ENCODE measurements at places on chromosomes 7 and 10.

DNA sequence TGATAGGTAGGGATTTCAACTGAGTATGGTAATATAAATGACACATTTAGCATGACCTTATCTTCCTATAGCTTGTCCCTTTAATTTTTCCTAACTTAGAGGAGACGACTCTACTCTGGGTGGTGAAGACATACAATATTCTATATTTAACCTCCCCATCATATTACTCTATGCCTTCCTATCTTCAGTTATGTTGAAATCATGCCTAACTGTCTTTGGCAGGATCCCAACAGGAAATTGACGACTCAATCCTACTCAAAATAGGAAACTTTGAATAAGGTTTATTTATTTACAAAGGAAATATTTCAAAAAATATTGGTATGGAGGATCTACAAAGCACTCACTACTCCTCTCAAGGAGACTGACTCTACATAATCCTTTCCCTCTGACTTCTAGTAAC, 24.1 kb upstream of the SEMA3A start:
- no peak for DNase-seq

- no peak for DNase-seq
These were observed 935.6 kb downstream of the GRID1 start for GRCh38 chr10:85430991-85431390.

- no peak for DNase-seq
These were observed 93.6 kb upstream of the IL6 start for GRCh38 chr7:22633286-22633953.

- no peak for DNase-seq
These were observed 129.2 kb upstream of the UNC5B start for GRCh38 chr10:71082960-71083715.

DNA sequence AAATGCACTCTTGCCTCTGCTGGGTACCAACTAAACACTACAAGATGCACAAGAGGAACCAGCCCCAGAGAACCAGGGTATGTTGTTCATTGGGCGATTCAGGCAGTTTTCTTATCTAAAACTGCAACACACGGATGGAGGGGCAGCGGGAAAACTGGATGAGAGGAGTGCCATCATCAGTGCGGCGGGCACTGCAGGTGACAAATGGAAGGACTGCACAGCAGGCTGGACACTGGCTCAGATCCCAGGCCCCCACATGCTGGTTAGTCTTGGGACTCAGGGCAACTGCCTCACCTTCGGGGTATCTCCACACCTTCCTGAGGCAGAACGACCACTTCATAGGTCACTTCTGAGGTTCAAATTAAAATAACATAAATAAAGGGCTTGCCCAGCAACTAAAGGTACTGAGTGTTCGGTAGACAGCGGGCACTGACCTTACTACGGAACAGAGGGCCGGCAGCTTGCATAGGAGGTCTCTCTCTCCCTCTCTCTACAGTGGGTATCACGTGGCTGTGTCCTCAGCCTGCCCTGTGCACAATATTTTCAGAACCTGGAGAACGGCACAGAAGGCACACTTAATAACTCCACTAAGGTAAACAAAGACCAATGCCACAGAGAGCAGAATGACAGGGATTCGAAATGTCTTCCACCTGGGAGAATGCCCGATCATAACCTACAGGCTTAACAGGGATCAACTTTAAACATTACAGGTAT, 72.1 kb downstream of the GRB10 start:
- no peak for DNase-seq

DNA sequence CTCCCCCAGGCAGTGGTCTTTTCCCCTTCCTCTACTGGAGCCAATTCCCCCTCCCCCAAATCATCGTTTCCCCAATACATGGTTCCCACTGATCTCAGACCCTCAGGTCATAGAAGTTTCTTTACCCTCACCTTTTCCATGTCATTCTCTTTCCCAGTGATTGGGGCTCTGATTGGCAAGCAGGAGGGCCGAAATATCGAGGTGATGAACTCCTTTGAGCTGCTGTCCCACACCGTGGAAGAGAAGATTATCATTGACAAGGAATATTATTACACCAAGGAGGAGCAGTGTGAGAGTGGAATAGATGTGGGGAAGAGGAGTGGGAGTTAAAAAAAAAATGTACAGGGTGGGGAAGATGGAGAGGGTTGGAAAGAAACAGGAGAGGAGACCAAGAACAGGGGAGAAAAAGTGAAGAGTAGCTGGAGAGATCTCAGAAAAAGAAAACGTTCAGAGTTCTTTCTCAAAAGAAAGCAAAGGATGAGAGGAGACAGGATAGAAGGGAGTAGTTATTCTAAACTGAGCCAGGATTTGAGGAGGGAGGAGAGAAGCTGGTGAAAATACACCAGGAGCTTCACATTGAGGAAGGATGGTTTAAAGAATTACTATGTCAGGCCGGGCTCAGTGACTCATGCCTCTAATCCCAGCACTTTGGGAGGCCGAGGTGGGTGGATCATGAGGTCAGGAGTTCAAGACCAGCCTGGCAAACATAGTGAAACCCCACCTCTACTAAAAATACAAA, 858 bp downstream of the COPS6 start:
- DNase-seq, result no peak

DNA sequence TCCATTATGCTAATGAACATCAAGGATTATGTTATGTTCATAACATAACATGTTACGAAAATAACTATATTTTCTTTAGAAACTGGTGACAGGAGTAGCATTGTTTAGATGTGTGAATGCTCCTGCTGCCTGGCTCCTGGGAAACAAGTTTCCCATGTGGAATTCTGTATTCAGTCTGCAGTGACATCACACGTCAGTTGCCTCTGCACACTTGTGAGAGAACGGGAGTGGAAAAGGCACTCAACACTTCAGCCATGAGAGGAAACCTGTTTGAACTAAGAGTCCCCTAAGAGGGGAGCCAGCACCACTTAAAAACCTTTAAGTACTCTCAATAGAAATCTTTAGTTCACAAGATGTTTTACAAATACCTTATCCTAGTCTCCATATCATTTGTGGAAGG, 140.3 kb upstream of the FAM20C start:
- no peak for DNase-seq

DNA sequence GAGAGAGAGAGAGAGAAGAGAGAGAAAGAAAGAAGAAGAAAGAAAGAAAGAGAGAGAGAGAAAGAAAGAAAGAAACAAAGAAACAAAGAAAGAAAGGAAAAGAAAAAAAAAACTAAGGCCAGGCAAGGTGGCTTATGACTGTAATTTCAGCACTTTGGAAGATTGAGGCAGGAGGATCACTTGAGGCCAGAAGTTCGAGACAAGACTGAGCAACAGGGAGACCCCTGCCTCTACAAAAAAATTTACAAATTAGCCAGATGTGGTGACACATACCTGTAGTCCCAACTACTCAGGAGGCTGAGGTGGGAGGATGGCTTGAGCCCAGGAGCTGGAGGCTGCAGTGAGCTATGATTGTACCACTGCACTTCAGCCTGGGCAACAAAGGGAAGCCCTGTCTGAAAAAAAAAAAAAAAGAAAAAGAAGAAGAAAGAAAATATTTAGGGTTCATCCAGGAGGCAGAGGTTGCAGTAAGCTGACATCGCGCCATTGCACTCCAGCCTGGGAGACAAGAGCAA, 2.8 kb downstream of the SERPINE1 start:
- DNase-seq, result no peak

- no peak for DNase-seq
These were observed 66.7 kb upstream of the ZNF32 start for GRCh38 chr10:43715334-43715733.

- DNase-seq, result no peak
These were observed 6.4 kb downstream of the CLDN12 start for GRCh38 chr7:90409667-90410066.

GRCh38 chr10:22029445-22030236, 26.1 kb upstream of the DNAJC1 start:
- no peak for DNase-seq

- DNase-seq, result no peak
These were observed 47.6 kb downstream of the STK17A start for GRCh38 chr7:43630482-43630881.

GRCh38 chr10:48279081-48279751, 4.7 kb upstream of the FRMPD2 start:
- no peak for DNase-seq

GRCh38 chr7:158446706-158447105, 140.9 kb downstream of the PTPRN2 start:
- no peak for DNase-seq

DNA sequence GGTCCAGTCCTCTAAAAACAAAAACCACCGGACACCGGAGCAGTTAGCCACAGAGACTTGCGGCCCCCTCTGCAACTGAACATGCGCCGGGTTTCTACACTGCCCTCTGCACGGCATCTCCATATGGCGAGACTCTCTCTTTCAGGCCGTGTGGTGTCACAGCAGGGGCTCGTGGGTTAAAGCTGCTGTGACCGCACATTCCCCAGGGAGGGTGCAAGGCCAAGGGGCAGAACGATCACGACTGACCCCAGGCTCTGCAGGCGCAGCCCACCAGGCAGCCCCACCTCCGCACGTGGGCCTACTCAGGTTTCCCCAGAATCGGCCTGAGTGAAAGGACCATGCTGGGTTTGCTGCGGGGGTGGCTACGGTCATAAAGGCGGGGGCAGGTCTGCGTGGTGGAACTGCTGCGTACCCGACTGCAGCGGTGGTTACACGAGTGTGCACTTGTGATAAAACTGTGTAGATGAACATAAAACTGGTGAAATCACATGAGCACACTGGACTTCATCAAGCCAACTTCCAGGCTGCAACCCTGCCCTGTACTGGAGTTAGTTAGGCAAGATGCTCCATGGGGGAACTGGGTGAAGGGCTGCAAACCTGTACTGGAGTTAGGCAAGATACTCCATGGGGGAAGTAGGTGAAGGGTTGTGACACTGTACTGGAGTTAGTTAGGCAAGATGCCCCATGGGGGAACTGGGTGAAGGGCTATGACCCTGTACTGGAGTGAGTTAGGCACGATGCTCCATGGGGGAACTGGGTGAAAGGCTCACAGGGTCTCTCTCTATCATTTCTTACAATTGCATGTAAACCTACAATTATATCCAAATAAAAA, 81.4 kb upstream of the PPP2R2D start:
- DNase-seq, result no peak

GRCh38 chr10:63718421-63718820, 197.2 kb downstream of the REEP3 start:
- no peak for DNase-seq

DNA sequence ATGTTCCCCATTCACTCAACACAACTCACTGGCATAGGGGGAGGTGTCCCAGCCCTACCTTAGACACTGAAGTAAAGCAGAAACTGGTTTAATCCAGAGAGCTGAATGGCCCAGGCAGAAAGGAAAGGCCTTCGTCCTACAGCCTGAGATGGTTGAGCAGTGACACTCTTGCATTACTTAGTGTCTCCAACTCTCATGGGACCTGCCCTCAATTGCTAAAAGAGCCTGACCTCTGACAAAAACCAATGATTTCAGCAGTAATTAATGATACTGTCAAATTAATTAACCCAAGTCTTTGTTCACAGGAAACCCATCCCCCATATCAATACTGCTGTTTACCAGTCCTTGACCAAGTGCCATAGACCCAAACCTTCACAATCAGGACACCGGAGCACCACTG, 48.6 kb downstream of the ICA1 start:
- DNase-seq, result no peak

GRCh38 chr10:125082881-125083575, 77.3 kb downstream of the CTBP2 start:
- no peak for DNase-seq

- DNase-seq, result no peak
These were observed 42.5 kb downstream of the PPP1R3C start for GRCh38 chr10:91590142-91590903.

DNA sequence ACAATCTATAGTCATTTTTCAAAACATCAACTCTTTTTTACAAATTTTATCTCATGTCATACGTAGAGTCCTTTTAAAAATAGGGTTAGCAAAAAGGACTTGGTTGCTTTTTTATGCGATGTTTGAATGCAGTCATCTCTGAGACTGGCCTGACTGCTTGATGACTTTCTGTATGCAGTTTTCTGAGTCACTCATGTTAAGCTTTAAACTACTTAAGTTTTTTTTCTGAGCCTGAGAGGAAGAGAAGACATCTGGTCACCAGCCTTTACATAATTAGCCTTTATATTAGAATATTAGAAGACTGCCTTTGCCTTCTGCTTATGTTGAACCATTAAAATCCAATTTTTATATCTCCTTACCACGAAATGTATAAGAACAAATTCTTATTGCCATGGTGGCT, 834.4 kb upstream of the MBL2 start:
- DNase-seq, result no peak

DNA sequence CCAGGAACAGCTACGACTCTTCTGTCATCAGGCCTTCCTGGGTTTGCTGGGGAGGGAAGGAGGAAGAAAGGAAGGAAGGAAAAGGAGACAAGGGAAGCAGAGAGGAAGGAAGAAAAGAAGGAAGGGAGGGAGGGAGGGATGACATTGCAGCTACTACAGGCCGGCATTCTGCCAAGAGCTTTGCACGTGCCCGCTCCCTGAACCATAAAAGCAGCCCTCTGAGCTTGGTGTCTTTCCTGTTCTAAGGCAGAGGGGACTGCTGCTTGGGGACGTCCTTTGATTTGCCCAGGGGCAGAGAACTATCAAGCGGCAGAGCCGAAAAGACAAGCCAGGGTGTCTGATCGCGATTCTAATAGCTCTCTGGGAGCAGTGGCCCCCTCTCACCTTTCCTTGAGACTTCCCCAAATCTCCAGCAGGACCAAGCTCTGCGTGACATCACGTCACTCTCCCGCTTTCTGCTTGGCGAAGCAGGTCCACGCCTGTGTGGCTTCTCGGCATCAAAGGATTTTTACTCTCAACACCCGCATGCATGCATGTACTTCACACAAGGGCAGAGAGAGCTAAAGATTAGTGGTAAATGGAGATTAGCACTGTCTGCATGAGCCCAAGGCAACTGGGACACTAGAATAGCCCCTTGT, 167.8 kb upstream of the AUTS2 start:
- no peak for DNase-seq

- no peak for DNase-seq
These were observed 490.3 kb downstream of the SDK1 start for GRCh38 chr7:3791327-3791726.

DNA sequence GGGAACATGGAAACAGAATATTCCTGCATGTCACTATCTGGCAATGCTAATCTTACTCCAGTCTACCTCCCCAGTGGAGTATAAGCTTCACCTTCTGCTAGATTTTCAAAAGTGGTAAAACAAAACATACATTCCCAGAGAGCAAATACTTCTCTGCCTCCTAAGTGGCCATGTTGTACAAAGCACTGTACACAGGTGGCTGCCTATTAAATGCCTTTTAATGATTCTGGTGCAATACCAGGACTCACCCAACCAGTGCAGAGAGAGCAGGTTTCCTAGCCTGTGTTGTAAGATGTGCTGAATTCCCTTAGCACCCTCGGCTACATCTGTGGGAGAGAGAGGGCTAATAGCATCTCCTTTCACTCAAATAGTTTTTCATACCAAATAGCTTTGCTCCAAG, 684.3 kb upstream of the NRP1 start:
- DNase-seq, result no peak

- no peak for DNase-seq
These were observed 3.9 kb upstream of the PAX2 start for GRCh38 chr10:100741378-100742075.

DNA sequence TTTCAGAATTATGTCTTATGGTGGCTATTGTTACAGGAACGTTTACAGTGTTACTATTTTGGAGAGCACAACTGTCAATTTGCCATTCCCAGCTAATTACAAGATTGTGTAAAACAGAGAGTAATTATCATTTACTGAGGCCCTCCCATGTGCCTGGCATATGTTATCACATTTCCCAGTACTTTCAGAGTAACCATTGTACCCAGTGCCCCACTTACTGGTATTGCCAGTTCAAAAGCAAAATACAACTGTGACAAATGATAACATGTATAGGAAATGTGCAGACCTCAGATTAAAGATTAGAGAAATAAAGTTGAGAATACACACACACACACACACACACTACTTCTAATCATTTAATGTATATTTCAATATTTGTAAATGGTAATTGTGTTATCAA, 572.5 kb downstream of the POM121L12 start:
- no peak for DNase-seq
